ENCODE measurements at places on chromosomes 3 and 15.
A peak's percentile ranks its signal among the peaks of the same experiment; 100 is the strongest.

DNA sequence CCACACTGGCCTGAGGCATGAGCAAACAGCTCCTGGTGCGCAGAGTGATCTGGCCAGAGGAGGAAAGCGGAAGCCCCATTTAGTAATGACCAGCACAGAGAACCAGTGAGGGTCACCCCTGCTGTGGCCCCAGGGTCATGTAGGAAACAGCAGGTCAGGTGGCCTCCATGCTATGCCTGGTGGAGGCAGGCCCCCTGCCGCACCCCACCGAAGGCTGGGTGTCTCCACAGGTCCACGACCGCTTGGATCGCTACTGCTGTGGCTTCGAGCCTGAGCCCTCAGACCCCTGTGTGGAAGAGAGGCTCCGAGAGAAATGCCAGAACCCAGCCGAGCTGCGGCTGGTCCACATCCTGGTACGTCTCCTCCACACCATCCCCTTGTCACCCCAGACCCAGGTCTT is 52.6 kb downstream of the POMGNT2 start:
- no peak for DNase-seq

- DNase-seq, result no peak
These were observed 85.7 kb downstream of the TBL1XR1 start for GRCh38 chr3:177111541-177111949.

- no peak for DNase-seq
These were observed 6.3 kb upstream of the ZXDC start for GRCh38 chr3:126481808-126482502.

DNA sequence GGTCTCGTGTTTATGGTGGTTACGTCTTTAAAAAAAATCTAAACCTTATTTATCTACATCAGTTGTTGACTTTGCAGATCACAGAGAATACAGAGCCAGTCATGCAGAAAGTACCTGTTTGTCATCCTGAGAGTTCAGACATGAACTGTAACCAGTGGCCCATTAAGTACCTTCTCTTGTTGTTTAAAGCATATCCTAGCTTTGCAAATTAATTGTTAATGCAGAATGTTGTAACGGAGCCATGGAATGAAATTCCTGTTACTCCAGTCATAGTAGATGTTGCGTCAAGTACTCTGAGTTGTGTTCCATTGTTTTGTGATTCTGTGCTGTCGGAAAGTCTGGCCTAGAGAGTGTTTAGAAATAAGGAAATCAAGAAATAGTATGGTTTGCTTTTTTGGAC is 205.2 kb downstream of the RBMS3 start:
- peak; percentile 36 for DNase-seq

DNA sequence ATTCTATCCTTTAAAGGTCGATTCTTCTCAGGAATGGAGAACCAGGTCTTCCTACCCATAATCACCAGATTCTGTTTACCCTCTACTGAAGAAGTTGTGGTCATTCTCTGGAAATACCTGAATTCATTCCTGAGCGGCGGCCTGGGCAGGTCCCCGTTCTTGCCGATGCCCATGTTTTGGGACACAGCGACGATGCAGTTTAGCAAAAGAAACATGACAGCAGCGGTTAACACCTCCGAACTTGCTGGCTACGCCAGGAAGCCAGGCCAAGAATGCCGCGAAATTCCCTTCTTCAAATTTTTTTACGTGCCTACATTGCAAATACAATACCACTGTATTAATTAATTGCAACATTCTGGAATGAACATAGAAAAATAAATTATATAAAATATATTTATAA is 1.4 kb downstream of the DHFR2 start:
- DNase-seq, result no peak

DNA sequence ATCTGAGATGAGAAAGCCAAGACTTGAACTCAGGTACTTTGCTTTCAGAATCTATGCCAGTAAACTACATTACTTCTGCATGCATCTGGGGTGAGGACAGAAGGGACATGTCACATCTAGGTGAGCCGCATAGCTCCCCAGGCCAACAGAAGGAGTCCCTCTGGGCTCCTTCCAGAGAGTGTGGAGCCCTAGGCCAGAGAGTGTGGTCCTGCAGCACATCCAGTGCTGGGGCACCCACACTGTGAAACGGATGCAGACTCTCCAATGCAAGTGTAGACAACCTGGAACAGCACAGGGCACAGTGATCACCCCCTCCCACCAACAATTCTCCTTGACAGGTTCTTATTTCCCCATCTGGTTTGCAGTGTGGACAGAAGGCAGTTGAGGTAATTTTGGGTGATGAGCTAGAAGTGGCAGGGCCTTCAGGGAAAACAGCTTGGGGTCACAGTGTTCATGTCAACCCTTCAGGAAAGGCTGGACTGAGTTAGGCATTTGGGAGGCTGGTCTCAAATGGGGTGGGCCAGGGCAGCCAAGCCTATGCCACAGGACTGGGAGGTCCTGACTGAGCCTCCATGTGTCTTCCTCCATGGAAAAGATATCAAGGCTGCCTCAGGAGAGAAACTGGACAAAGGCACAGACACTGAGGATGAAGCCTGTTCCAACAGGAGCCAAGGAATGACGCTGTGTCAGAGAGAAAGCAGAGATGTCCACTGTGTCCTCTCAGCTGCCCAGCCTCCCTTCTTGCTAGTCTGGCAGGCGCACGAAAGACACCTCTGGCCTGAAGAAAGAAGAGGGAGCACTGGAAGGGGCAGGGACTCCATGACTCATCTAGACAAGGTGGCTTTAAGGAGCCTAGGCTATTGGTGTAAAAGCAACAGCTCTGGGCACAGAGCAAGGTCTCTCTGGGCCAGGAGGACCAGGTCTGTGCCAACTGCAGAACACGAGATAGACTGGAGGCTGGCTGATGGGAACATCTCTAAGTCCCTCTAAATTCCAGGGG is 1.7 kb downstream of the PLCD1 start:
- no peak for DNase-seq

DNA sequence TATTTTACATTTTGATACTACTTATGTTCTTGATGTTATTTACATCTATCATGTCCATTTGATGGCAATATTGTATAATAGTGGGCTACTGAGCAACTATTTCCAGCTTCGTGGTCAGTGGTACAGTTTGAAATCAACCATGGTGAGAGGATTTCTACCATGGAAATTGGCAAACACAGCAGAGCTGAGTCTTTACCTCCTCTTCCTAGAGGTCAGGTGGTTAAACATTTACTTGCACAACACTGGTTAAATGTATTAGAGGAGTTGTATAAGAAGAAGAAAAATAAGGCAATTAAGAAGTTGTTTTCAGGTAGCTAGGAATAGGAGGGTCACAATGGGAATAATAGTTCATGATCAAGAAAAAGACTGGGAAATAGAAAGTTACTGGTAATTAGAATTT is 7.2 kb upstream of the PPM1L start:
- no peak for DNase-seq

DNA sequence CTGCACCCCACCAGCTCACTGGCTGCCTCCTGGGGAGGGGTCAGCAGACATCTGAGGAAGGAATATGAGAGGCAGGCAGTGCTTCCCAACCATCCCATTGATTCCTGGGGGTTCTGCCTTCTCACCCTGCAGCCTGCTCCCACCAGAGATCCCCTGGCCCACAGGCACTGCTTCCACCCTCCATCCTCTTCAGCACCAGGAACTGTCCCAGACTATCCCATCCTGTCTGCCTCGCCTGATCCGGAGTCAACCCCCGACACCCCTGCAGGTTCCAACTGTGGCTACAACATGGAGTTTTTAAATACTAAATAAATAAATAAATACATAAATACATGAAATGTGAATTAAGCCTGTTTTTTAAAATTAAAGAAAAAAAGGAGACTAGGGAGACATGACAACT is 43.6 kb downstream of the CACNA2D2 start:
- no peak for DNase-seq

DNA sequence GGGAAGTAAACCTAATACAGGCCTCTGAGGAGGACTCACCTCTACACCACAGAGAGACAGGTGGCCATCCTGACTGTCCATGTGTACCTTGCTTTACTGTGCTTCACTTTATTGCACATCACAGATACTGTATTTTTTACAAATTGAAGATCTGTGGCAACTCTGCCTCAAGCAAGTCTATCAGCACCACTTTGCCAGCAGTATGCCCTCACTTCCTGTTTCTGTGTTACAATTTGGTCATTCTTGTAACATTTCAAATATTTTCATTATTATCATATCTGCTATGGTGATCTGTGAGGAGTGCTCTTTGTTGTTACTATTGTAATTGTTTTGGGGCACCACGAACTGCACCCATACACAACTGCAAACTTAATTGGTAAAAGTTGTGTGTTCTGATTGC is 78.0 kb downstream of the BBX start:
- DNase-seq, result no peak

DNA sequence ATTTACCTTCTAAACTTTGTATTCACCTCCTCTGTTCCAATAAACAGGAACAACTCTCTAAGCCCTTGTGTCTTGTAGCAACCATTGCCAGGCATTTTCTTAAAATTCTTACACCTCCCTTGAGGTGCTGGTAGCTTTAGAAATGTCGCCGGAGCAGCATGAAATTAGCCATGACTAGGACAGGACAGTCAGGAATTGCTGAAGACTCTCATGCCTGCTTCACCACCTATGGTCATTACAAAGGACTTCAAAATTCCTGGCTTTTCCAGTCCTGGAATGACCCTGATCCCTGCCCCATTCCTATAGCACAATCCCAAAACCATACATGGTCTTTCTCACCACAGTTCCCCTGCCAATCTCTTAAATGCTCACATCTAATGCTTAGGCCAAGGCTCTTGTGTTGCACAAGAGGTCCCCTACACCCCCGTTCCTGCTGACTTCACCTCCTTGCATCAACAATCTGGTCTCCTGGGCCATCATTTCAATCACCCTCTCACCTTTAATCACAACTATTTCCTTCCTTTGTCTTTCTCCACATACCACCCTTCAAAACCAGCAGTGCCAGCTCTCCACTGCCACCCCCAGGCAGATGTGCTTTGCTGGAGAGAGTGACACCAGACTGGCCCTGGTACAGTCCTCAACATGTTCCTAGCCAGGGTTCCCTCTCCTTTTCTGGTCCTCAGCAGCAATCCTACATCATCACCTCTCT is 113.2 kb upstream of the TJP1 start:
- DNase-seq, result no peak

- DNase-seq, result no peak
These were observed 28.7 kb downstream of the SPPL2A start for GRCh38 chr15:50736823-50737222.

GRCh38 chr3:15148614-15149013 is 49.7 kb upstream of the RBSN start:
- no peak for DNase-seq

GRCh38 chr3:123997543-123997942 is 5.6 kb upstream of the ROPN1 start:
- DNase-seq, result no peak

- no peak for DNase-seq
These were observed 170.9 kb downstream of the EPHB1 start for GRCh38 chr3:134965865-134966481.

DNA sequence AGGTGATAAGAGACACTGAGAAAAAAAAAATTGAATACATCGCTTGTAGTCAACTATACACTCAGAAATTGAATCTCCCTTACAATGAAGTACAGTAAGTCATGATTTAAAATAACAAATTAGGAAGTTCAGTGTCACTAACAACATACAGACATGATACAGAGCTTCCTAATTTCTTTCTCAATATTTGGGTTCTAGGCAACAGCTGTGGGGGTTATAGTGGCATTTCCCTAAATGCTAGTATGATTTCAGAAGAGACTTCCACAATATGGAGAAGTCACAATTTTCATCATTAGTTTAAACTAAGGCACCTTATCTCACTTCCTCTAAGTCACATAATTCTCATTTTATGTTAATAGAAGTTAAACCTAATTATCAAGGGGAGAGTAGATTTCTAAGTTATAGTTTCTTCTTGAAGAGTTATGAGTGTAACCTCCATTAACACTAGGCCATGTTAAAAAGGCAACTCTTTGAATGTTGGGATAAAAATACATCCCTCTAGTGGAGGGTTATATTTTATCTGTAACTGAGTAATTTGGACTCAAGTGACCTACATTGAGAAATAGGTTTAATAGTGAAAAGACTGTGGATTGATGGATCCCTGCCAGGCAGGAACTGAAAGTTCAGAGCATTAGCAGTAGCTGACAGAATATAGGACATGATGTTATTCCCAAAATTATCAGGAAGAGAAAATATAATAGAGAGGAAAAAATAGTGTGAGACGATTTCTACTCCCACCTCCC is 286.0 kb upstream of the SUCLG2 start:
- no peak for DNase-seq

DNA sequence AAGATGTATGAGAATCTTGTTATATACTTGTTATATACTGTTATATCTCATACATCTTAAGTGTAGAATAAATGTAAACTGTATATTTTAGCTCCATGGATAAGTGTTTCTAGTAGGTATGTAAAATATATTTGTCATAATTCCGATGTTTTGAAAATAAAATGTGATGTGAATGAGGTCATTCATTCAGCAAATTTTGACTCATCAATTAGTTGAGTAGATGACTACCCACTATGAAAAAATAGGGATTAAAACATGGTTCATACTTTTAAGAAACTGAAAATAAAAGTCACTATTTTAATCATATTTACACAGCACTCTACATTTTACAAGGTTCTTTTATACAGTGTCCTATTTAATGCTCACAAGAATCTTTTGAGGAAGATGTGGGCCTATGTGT is 28.4 kb upstream of the CNTN3 start:
- DNase-seq, result no peak

- no peak for DNase-seq
These were observed 590.4 kb downstream of the PDCD6IP start for GRCh38 chr3:34388830-34389229.

GRCh38 chr3:189195302-189195701 is 23.5 kb downstream of the TPRG1 start:
- no peak for DNase-seq

GRCh38 chr3:152149832-152150231 is 118.9 kb upstream of the MBNL1 start:
- DNase-seq, result no peak

DNA sequence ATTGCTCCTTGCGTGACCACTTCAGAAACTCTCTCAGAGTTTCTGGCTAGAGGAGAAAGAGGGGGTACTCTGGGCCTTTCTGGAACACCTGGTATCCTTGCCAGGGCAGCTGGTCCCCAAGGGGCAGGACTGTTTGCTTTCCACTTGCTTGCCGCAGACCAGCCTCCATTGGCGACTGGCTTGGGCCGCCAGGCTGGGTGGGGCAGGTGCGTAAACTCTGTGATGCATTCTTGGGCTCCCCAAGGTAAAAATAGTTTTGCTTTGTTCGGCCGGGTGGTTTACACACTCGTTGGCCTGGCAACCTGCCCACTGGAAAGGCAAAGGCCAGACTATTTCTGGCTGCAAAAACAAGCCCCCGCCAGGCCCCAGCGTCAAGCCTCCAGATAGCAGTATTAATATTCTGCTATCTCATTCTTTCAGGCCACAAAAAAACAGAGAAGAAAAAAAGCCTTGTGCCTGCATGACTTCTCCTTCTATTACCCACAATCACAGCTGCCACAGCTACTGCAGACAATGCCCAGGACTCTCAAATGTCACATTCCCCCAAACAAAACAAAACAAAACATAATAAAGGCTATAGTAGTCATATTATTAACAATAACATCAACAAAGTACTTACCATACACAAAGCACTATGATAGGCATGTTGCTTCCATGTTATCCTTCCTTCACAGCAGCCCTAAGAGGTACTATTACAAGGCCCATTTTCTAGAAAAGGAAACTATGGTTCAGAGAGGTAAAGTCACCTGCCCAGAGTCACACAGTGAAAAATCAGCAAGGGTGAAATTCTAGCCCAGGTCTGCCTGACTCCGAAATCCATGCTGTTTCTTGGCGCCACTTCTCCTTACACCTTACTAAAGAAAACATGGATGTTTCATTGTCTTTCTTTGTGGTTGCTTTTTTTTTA is 14.0 kb upstream of the SSUH2 start:
- no peak for DNase-seq

GRCh38 chr15:88901508-88902220 is 6.3 kb upstream of the HAPLN3 start:
- DNase-seq, result no peak

GRCh38 chr3:74465715-74466410 is 148.6 kb downstream of the CNTN3 start:
- DNase-seq, result no peak
